ENCODE measurements at places on chromosomes 11 and 22.

GRCh38 chr22:41280065-41280464, 5.9 kb downstream of the RANGAP1 start:
- no peak for DNase-seq

- DNase-seq: peak; percentile 71
Measured at GRCh38 chr11:123519055-123519796, 89.2 kb downstream of the GRAMD1B start.

GRCh38 chr22:45972091-45972888, 4.7 kb downstream of the WNT7B start:
- peak; percentile 33 for DNase-seq

- DNase-seq: peak; percentile 93
Measured at GRCh38 chr11:65110354-65110861, 1.3 kb upstream of the TM7SF2 start.

DNA sequence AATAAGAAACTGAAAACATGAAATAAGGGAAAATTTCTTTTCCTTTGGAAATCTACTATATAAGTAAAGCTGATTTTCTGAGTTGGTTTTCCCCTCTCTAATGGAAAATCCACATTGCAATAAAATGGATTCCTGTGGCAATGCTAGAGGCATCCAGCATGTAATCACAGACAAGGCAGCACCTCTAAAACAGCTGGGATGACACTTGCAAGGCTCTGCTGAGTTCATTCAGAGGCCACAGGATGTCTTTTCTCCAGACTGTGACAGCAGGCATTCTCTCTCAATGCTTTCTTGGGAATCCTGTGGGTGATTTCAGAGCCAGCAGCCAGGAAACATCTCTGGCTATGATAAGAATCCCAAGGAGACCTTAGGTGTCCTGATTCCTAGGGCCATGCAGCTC, 201.3 kb upstream of the BLID start:
- DNase-seq: peak; percentile 57

DNA sequence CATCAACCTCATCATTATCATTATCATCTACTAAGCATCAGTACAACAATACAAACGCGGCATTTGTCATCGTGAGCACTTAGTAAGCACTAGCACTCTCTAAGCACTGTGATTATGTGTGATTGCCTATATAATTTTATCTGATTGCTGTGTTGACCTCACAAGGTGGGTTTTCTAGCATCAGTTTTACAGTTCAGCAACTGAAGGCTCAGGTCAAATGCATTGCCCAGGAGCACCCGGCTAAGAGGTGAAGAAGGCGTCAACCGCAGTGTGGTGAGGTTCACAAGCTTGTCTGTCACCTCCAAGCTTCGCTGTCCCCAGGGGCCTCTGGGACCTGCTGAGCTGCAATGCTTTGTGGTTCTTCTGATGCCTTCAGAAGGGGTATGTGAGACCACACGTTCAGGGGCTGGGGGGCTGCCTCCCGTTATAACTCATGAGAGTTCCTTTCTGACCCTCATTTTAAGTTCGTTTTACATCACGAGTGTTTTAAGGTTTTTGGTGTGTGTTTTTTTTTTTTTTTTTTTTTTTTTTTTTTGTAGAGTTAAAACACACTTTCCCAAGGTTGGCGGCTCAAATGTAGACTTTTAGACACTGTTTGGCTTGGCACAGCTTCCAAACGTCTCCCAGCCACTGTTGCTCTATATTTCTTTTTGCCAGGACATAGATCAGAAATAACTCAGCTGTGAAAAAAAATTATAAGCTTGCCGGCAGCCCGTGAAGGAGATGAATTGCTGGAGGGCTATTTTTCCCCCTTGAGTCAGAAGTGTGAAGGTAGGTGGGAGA, 33.8 kb upstream of the SCUBE1 start:
- no peak for DNase-seq

GRCh38 chr11:10483584-10483983, 28.5 kb downstream of the AMPD3 start:
- DNase-seq: no peak

DNA sequence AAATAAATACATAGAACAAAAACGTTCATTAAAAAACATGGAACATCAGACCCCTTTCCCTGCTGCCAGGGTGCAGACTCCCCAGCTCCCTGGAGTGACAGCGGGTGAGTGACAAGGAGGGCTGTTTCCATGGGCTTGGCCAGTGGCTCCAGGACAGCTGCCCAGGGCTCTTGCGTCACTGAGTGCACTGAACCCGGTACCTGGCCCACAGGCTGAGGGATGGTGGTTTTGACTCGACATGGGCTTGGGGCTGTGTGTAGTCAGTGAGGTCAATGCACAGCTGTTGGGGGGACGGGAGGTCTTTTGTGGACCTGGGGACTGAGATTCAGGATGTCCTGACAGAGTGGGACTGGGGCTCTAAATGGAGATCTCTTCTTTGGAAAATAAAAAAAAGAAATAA, 142.1 kb upstream of the B3GAT1 start:
- no peak for DNase-seq

- no peak for DNase-seq
Measured at GRCh38 chr11:7609015-7609414, 64.3 kb downstream of the CYB5R2 start.

DNA sequence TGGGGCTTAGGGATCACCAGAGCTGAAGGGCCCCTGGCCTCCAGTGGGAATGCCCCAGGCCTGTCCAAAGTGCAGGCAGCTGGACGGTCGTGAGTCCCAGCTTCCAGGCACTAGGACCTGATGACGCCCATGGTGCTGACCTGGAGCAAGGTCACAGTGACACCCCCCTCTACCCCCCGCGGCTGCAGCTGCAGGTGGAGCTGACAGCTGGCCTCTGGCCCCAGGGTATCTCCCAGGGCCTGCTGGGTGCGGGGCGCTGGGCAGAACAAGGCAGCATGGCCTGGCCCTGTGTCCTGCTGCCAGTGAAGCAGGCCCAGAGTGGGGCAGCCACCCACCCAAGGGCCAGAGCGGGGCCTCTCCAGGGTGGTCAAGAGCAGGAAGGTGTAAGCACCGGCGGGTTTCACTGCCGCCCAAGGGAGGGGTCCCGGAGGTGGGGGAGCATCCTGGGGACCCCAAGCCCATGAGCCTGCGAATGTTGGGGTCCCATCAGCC, 553 bp upstream of the TCIRG1 start:
- DNase-seq: no peak

GRCh38 chr22:32164075-32164860, 5.2 kb upstream of the C22orf42 start:
- peak; percentile 78 for DNase-seq

DNA sequence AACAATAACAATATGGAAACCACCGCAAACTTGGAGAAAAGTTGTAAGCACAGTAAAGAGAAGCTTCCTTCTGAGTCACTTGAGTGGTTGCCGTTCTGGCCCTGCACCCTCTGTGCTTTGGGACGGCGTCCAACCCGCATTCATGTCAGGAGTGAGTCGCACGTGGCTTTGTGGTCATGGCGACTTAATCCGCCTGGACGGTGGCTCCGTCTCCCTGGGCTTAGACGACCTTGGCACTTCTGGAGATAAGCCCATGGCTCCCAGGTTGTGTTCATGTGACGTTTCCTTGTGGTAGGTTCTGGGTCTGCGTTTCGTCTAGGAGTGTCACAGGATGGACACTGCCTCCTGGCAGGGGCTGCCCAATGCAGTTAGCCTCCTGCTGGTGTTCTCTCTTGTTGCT, 40.5 kb downstream of the TPCN2 start:
- DNase-seq: peak; percentile 36

GRCh38 chr22:20803696-20804324, 29.9 kb downstream of the SERPIND1 start:
- peak; percentile 26 for DNase-seq

- DNase-seq: no peak
Measured at GRCh38 chr22:48687606-48688005, 1140.1 kb downstream of the BRD1 start.

DNA sequence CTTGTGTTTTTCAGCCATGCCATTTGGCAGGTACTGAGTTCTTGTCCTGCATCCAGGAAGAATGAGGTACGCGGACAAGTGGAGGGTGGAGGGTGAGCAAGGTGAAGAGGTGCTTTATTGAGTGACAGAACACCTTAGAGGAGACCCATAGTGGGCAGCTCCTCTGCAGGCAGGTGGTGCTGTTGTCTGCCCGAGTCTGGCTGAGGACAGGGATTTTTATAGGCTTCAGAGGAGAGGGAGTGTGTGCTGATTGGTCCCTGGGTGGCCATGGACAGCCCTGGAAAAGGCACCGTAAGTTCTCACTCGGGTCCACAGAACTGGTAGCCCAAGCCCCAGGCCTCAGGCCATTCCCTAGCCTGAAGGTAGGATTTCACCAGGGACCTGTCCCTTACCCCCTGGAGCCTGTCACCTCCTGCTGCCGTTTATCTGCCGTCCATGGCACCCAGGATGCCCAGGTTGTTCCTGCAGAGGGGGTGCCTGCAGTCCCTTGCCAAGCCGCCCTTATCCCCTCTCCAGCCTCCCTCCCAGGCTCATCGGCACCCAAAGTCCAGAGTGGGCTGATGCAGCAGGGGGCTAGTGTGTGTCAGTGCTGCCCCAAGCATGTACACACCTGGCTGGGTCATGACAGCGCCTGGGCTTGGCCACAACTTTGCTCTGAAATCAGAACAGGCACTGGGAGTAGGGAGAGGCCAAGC, 213.6 kb downstream of the LRRC4C start:
- DNase-seq: no peak

- no peak for DNase-seq
Measured at GRCh38 chr11:24521601-24522000, 24.7 kb downstream of the LUZP2 start.

- DNase-seq: no peak
Measured at GRCh38 chr22:28222976-28223745, 304.1 kb upstream of the PITPNB start.

- DNase-seq: no peak
Measured at GRCh38 chr11:22508665-22509064, 117.0 kb downstream of the FANCF start.

GRCh38 chr11:116687458-116688201, 85.2 kb downstream of the BUD13 start:
- no peak for DNase-seq

DNA sequence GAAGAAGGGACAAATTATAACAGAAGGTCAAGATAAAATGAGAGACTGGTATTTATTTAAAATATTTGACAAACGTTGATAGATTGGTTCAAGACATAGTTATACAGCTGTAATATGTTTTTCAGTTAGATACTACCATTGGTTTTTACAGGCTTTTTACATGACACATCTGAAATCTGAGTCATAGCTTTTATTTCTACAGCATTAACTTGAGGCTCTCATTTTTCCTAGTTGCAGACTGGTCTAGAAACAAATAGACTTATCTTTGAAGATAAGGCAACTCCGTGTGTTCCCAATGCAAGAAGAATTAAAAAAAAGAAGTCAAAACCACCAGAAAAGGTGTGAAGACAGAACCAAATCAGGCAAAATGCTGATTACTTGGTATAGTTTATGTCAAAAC, 31.3 kb downstream of the CEP57 start:
- no peak for DNase-seq

DNA sequence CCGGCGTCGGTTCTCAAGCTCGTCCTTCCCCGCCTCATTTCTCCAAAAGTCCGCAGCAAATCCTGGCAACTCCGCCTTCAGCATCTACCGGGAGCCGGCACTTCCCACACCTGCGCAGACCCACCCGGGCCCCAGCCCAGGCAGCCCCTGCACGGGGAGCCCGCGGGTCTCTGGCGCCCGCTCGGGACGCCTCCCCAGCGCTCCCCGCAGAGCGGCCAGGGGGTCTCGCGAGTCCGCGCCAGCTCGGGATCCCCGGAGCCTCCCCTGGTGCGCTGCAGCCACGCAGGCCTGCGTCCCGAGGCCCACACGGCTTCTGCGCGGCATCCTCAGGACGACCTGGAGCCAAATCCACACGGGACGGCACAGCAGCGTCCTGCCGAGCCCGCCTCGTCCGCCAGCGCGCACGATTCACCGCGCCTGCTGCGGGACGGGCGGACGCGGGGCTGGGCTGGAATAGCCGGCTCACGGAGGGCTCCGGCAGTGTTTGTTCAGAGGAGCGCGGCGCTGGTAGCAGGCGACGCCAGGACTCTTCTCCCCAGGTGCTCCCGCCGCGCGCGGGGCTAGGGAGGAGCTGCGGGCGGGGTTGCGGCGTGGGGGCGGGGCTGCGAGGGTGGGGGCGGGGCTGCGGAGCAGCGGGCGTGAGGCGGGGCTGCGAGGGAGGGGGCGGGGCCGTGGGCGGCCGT, 816 bp upstream of the PHRF1 start:
- peak; percentile 24 for DNase-seq
